ENCODE measurements at places on chromosomes 3 and 15.
A peak's percentile ranks its signal among the peaks of the same experiment; 100 is the strongest.

- DNase-seq: no peak
These were observed 131.2 kb upstream of the CGNL1 start for GRCh38 chr15:57245130-57245529.

GRCh38 chr3:13838421-13838820 is 41.5 kb downstream of the WNT7A start:
- no peak for DNase-seq

- peak; percentile 30 for DNase-seq
These were observed 3.1 kb downstream of the GP5 start for GRCh38 chr3:194395778-194396538.

GRCh38 chr3:25433106-25433505 is 5.0 kb downstream of the RARB start:
- DNase-seq: no peak

DNA sequence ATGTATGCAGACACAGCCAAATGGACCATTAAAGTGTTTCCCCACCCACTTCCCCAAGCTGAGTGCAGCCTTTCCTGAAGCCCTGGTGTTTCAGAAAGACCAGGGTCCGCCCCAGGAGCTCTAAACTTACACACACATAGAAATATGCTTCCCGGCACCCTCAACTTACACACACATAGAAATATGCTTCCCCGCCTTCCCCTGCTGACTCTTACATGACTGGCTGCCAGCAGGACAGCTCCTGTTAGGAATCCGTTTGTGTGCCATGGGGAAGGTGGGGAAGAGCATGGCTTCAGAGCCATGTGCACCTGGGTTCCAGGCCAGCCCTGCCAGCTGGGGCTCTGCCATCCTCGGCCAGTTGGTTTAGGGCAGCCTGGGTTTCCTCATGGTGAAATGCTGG is 3.6 kb downstream of the CLEC3B start:
- no peak for DNase-seq

DNA sequence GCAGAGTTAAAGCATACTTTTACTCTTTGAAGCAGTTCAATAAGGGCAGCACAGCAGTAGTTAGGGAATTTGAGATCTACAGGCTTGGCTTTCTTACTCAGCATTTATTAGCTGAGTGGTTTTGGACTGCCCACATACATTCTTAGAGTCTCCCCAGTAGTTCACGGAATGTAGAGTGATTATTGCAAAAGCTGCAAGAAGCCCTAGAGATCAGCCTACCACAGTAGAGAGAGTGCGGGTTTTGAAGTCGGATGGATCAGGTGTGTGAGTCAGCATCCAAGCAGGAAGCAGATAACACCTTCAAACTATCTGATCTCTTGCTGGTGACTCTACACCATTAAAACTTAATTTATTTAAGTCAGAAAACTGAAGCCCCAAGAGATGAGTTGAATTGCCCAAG is 171.9 kb downstream of the SYNPR start:
- DNase-seq: no peak

GRCh38 chr3:130411320-130411719 is 65.8 kb downstream of the COL6A5 start:
- DNase-seq: no peak

GRCh38 chr15:77554306-77555080 is 78.2 kb downstream of the LINGO1 start:
- no peak for DNase-seq

GRCh38 chr3:20742903-20743552 is 557.0 kb upstream of the SGO1 start:
- no peak for DNase-seq

- no peak for DNase-seq
These were observed 59.0 kb downstream of the CLEC3B start for GRCh38 chr3:45084820-45085816.

Data from activated T-helper 1 cell treated with Interleukin-2 at 50 U/mL for 16 hours (primary cell).